Germinal center (tissue), 1 donor: ENCODE measurements at places on chromosomes 12 and 14.
A peak's percentile ranks its signal among the peaks of the same experiment; 100 is the strongest.

GRCh38 chr14:35727764-35728163 is 81.3 kb downstream of the RALGAPA1 start:
- no peak for DNase-seq

DNA sequence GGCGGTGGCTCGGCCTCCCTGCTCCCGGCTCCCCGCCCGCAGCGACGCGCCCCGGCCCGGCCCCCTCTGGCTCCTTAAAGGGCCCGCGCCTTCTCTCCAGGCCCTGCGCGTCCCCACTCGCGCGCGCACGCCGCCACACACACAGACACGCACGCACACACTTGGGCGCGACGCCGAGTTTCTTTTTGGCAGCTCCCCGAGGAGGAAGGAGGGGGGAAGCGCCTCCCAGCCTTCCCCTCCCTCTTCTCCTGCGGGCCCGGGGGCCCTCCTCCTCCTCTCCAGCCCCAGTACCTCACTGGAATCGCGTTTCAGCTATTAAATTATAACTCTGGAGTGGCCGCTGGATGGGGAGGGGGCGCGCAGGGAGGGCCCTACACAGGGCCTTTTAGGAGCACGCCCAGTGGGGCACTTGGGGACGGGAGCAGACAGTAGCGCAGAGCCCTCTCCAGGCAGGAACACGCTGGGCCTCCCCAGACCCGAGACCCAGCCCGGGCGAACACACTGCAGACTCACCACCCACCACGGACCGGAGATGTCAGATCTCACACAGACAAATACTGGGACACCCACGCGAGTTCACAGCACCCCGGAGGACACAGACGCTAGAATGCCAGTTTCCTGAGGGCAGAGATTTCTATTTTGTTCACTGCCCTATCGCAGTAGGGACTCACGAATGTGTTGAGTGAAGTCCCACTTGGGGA is 411 bp upstream of the NCOR2 start:
- peak; percentile 94 for DNase-seq

GRCh38 chr12:27951898-27952297 is 20.6 kb downstream of the PTHLH start:
- no peak for DNase-seq

DNA sequence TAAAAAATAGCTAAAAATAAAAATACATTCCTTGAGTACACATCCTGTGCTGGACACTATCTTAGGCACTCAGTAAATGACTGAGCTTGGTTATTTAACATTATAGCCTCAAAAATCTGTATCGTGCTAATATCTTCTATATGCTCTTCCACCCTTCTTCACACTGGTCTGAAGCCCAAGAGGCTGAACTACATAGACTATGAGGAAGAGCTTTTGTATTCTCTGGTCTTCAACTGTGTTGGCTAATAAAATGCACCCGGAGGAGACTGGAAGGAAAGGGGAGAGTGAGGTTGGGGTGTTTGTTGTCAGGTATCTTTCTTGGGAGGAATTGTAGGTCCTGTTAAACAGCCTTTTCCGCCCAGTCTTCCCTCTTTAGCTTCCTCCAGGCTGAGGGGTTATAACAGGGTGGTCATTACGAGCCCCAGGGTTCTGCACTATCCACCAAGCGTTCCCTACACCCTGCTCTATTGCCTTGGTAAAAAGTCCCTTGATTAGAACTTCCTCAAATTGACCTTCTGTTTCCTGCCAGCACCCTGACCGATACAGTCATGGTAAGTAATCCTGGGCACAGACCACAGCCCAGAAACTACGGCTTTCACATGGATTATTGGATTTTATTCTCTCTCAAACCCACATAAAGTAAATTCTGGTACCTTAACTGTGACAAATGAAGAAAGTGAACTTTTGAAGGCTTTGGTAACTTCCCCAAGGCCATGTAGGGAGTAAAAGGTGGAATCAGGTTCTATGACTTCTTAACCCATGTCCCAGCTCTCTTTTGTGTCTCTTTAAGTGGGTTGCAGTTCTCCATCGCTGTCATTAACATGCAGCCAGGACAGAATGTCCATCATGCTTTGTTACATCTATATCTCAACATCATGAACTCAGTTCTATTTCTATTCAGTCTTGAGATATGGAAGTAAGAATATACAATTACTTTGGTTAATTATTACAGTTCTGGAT is 71.3 kb downstream of the PTHLH start:
- DNase-seq = peak; percentile 23

GRCh38 chr12:974271-974862 is 16.7 kb upstream of the ERC1 start:
- DNase-seq = no peak

DNA sequence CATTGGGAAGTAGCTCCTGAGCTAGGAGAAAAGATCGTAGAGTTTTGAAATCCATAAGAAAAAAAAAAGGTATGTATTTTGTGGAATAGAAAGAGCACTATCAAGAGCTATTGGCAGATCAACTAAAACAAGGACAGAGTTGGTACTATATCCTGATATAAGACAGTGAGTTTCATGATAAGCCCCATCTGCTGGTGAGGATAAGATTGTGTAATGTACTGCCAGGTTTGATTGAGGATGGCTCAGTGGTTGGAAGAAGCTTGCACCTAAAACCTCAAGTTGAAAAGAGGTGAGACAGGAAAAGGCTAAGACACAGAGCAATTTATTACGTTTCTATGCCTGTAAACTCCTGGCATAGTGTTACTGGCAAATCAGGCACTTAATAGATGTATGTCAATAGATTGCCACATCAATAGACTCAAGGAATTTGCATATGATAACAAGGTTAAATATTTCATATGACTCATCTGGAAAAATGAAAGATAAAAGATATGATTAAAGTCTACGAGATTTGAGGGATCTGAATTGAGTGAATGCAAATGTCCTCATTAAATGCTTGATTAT is 525.6 kb downstream of the FLRT2 start:
- no peak for DNase-seq

DNA sequence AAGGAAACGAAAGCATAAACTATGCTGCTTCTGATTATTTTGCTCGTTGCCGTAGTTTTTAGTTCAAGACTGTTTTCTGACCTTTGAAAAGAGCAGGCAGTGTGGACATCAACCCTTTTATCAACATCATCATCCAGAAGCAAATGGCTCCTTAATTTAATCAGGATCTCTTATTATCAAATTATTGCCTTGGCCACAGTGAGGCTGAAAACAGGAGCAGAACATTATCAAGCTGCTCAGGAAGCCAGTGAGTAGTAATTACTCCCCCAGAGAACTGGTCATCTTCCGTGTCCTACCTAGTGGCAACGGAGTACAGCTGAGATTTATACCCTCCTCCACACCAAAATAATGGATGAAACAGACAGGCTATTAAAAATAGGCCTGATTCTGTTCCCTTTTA is 2.2 kb upstream of the DIABLO start:
- DNase-seq = no peak

GRCh38 chr12:4272424-4273272 is 914 bp upstream of the CCND2 start:
- DNase-seq = no peak

GRCh38 chr14:88919502-88919901 is 95.1 kb downstream of the TTC8 start:
- DNase-seq = no peak

GRCh38 chr12:89781946-89782550 is 73.4 kb upstream of the ATP2B1 start:
- DNase-seq = no peak

- no peak for DNase-seq
Observed at GRCh38 chr12:131041216-131041967, 87.7 kb downstream of the ADGRD1 start.

- DNase-seq = no peak
Observed at GRCh38 chr14:67908052-67908754, 88.6 kb downstream of the RAD51B start.
